Ovary (tissue), 10 donors: ENCODE measurements at places on chromosomes 2 and 18.

- peak; percentile 82 for DNase-seq
Measured at GRCh38 chr2:112259509-112260294, 4.9 kb upstream of the ZC3H8 start.

DNA sequence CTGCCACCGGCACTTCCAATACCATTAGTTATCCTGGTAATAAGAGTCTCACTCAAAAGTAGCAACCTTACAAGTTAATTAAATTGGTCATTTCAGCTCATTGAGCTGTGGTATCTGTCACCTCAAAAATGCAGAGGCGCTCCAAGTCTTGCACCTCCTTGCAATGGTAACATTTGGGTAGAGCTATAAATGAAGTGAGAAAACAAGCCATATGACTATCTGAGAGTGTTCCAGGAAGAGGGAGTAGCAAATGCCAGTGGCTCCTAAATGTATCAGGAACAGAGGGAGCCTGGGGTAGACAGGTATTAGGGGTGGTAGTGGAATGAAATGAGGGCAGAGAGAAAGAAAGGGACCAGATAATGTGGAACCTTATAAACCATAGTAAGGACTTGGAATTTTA lies 6.0 kb upstream of the ZSCAN30 start:
- no peak for DNase-seq

- DNase-seq, result no peak
Measured at GRCh38 chr2:25229279-25230197, 61.2 kb upstream of the POMC start.

DNA sequence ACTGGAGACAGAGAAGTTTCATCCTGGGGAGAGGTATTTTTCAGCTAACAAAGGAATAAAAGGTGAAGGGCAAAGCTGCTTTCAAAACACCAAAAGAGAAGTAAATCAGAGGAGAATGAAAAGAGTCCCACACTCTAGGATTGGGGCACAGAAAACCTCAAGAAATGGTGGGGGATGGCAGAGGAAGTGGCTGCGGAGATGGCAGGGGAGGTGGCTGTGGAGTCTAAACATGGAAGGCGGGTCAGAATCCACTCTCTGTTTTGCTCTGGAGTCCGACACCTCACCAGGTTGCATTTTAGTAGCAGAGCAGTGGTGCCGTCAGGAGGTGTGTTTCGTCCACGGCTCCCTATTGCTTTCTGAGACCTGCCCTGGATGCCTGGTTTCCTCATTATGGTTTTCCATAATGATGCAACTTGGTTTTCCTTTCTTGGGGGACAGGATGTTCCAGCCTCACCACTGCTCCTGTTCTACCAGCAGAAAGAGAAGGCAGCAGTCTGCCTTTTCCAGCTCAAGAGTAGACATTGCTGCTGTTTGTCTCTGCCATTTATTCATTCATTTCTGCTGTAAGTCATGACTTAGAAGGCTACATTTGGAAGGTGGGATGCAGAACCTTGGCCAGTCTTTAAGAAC lies 188.7 kb downstream of the ANKRD44 start:
- no peak for DNase-seq

DNA sequence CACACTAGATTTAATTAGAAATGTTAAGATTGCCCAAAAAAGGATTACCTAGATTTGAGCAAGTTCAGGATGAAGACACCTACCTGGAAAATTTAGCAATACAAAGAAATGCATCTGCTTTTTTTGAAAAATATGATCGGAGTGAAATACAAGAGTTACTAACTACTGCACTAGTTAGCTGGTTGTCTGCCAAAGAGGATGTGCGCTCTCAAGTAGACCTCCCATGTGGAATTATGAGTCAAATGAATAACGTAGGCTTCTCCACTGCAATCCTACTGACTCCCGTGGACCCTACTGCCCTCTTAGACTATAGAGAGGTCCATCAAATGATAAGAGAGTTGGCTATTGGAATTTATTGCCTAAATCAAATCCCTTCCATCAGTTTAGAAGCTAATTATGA lies 2.0 kb downstream of the ANKAR start:
- DNase-seq, result no peak

DNA sequence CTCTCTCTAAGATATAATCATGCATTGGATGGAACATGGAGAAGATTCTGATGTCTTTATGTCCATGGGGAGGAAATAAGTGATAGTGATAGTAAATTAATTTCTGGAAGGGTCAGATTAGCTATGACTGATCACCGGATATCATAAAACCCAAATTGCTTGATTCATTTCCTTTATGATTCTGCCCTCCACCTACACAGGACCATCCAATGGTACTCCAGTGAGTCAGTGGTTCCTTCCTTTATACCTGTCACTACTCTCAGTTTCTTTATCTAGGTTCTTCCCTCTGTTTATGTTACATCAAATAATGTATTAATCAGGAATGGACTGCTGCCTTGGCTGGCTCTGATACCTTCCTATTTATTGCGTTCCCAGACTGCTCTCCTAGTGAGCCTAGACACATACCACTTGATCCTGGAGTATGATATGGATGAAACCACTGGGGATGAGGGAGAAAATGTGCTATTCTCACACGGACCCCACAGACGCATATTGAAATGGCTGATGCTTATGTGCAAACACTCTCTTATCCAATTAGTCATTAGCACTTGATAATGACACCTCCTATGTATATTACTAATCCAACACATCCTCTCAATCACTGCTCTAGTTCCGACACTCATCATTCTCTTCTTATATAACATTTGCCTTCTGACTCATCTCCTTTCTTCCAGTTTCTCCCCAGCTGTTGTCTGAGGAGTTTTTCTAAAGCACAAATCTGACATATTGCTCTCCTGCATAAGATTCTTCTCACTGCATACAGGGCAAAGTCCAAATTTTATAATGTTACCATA lies 315.6 kb downstream of the INSIG2 start:
- DNase-seq, result no peak

GRCh38 chr2:217953531-217953932 lies 49.3 kb downstream of the TNS1 start:
- peak; percentile 56 for DNase-seq

DNA sequence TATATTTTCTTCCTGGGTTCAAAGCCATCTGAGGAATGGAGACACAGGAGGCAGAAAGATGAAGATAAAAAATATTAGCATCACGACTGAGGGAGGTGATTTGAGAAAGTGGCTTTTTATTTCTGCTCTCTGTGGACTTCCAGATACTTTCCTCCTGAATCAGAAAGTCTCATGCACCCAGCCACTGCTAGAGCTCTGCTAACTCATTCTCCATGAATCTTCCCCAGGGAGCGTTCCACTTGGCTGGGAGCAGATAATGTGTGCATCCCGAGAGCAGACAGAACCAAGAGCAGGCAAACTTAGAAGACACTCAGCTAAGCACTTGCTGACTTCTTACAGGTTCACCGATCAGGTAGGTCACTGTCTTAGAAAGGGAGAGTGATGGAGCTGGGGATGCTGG lies 264.1 kb upstream of the THUMPD2 start:
- DNase-seq, result no peak

DNA sequence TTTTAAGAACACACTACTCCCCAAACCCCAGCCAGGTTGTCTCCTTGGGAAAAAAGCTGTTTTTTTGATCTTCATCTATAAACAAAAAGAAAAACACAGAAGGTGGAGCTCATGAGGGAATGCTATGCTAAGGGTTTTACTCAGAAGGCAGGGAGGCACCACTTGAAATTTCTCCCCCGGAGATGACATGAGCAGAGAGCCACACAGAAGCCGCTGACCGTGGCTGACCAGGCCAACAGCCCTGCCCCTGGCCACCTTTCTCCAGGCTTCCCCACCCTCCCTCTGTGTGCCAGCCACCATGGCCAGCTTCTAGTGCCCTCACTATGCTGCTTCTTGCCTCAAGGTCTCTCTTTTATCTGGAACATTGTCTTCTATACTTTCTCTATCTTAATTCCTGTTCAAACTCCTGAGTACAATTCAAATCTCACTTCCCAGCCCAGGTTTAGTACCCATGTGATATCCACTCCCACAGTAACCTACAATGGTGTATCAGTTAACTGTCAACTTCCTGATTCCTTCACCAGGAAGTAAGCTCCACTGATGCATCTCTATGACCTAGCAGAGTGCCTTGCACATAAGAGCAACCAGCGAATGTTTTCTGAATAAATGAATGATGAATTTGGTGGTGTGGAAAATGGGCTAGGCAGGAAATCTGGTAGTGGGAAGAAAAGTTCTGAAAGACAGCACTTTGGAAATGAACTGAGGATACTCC lies 15.3 kb downstream of the LAPTM4A start:
- DNase-seq, result no peak

GRCh38 chr18:44900627-44901026 lies 219.9 kb downstream of the SETBP1 start:
- DNase-seq, result no peak

DNA sequence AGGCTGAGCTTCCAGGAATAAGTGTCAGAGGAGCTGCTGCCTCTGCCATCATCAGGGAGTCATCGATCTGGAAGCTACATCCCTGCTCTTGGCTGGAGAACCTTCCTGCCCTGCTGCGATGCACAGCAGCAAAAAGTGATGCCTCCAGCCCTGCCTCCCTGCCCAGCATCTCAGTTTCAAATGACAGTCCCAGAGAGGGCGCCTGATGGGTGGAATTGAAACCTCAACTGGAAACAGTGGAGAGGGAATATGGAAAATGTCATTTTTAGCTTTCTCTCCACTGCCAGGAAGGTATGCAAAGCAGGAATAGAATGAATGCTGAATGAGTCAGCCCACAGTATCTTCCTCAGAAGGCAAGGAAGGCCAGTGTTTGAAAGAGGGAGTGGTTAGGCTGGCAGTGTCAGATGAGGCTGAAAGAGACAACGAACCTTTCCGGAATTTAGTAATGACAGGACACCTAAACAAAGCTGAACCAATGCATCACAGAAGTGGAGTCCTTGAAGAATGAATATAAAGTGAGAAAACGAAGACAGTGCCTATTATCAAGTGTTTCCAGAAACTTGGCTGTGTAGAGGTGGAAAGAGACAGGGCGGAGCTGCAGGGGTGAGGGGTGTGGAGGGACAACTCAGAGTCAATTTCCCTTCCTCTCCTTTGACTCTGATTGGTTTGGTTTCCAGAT lies 153.9 kb upstream of the NDUFV2 start:
- no peak for DNase-seq

DNA sequence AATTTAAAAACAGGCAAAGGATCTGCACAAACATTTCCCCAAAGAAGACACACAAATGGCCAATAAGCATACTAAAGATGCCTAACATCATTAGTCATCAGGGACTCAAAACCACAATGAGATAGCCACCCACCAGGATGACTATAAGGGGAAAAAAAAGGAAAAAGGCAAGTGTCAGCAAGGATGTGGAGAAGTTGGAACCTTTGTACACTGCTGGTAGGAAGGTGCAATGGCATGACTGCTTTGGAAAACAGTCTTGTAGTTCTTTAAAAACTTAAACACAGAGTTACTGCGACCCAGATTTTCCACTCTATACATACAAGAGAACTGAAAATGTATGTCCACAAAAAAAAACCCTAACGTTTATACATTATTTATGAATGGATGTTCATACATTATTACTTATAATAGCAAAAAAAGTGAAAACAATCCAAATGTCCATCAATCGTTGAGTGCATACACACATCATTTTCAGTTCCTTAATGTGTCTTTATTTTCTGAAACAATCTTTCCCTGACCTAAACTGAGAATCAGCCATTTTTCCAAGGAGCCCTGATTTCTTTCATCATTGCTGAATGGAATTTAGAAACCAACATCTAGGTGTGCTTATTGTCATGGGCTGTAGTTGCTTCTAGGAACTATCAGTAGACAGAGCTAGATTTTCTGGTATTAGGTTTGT lies 64.7 kb upstream of the TLK1 start:
- no peak for DNase-seq

GRCh38 chr2:44549856-44550255 lies 188.1 kb downstream of the CAMKMT start:
- no peak for DNase-seq

- DNase-seq, result no peak
Measured at GRCh38 chr18:2797951-2798350, 48.9 kb upstream of the EMILIN2 start.

- DNase-seq, result no peak
Measured at GRCh38 chr2:119315241-119315925, 51.3 kb downstream of the C2orf76 start.

- no peak for DNase-seq
Measured at GRCh38 chr2:119066272-119066804, 92.2 kb downstream of the C1QL2 start.

- DNase-seq, result no peak
Measured at GRCh38 chr2:45288532-45289417, 279.5 kb upstream of the SIX2 start.

- no peak for DNase-seq
Measured at GRCh38 chr18:62880034-62880433, 164.7 kb downstream of the PHLPP1 start.

DNA sequence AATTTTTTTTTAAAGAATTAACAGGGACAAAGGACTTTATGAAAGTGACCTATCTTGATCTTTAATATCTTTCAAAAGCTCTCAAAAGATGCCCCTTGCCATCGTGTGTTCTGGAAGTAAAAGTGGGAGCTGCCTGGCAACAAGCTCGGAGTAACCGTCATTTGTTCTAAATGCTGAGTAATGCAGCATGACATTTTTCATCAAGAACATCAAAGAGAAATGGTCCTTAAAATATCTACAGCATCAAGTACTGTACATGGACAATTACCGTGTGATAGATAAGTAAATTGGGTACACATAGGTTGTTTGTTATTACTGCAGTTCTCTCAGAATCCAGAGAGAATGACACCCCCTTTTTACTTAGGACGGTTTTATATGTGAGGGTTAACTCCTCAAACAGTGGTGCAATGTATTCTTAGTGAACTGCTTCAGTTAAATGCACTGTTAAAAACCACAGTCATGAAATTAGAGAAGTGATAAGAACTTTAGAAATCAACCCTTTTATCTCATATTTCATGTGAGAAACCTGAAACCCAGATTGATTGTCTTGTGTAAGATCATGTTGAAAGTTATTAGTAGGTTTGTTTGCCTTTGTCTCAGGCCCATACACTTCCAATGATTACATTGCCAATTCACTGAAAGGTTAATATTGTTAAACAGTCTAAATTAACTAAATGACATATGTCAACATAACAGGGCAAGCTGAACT lies 90.6 kb upstream of the HNMT start:
- no peak for DNase-seq

GRCh38 chr2:86413296-86414094 lies 27.7 kb upstream of the KDM3A start:
- no peak for DNase-seq

DNA sequence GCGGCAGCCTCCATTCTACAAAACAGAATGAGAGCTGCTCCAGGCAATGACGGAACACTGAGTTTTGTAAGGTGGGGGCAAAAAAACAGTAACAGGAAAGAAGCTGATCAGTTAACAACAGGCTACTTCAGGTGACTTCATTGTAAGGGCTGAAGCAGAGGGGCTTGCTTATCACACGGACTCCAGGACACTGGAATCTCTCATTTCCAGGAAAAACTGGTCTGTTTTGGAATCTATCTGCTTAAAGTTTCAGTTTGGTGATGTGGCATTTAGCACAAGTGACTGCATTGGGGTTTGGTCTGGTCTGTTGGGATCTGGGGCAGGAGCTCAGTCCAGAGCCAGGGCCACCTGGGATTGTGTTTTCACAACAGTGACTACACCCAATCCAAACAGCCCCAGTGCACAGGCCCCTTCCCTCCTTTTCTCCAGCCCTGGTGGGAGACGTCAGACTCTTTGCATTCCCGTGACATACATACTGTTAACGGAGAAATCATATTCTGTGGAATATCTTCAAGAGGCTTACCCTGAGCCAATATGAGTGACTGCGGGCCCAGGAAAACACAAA lies 14.1 kb downstream of the AMER3 start:
- no peak for DNase-seq

GRCh38 chr2:67930156-67930555 lies 132.6 kb downstream of the C1D start:
- no peak for DNase-seq
